Left ventricle myocardium superior (tissue), 1 donor: ENCODE measurements at places on chromosomes 4 and X.

- no peak for DNase-seq
Observed at GRCh38 chr4:4267981-4268380, 20.0 kb upstream of the TMEM128 start.

- no peak for DNase-seq
Observed at GRCh38 chr4:77418333-77418732, 187.3 kb upstream of the CXCL13 start.

- DNase-seq, result no peak
Observed at GRCh38 chr4:171812333-171812664, 905 bp upstream of the GALNTL6 start.

GRCh38 chrX:141632124-141632523 is 42.6 kb downstream of the SPANXA2 start:
- no peak for DNase-seq

GRCh38 chrX:47480576-47480975 is 2.4 kb downstream of the ZNF41 start:
- no peak for DNase-seq

GRCh38 chr4:10715696-10716095 is 31.1 kb upstream of the CLNK start:
- DNase-seq, result no peak

- peak; percentile 45 for DNase-seq
Observed at GRCh38 chrX:119667111-119667878, 25.7 kb downstream of the SEPTIN6 start.

DNA sequence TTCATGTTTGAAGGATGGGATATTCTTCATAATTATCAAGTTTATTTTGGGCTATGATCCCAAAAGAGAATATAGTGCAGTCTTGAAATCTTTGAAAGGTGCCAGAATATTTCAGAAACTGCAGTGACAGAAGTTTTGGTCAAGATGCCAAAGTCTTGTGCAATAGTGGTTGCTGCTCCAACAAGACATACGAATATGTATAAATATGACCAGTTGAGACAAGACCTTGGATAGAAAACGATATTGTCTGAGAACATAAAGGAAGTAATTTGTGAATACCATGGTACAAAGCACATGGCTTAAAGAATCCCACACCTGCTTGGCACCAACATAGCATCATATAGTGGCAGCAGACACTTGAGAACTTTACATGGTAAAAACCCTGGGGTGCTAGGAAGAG is 48.6 kb upstream of the AMELX start:
- no peak for DNase-seq

- DNase-seq, result no peak
Observed at GRCh38 chr4:58163156-58163555, 1053.0 kb upstream of the IGFBP7 start.

DNA sequence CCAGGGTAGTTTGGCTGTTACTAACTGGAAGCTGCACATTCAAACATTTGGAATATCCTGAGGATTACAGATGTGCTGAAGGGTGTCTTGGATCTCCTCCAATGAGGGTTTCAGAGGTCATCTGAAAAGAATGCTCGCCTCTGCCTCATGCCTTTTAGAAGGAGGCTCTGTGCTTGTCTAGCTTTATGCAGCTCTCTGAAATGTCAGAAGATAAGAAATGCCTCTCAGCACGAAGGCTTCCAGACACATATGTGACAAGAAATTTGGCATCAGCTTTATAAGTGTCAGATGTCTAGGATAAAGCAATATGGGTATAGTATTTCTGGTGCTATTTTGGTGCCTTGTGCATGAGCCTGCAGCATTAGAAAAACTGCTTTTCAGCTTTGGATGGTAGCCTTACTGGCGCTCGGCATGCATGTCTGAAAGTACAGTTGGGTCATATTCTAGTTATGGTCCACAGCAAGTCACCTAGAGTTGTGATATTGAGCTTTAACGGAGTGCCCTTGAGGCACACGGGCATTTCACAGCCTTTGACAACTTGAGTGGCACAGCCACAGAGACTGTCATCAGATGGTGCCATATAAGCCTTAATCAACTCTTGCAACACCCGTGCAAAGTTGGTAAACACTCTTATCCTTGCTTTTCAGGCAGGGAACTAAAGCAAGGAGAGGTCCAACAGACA is 70.8 kb upstream of the PGRMC2 start:
- no peak for DNase-seq

DNA sequence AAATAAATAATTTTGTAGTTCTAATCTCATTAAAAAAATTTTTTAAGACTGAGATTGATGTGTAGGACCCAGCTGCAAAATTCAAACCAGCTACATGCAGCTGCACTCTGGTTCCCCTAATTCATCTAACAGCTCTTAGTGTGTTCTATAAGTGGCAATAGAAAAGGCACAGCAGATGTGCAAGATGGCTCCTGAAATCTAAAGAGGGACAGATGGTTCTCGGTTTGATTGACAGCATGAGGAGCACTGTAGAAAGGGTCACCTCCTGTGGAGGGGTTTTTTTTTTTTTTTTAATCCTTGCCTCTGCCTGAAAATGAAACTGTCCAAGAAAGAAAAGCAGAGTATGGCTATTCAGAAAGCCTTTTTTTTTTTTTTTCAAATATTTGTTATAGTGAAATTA is 16.9 kb upstream of the OCIAD1 start:
- no peak for DNase-seq

- DNase-seq, result no peak
Observed at GRCh38 chrX:132504417-132504816, 15.6 kb upstream of the MBNL3 start.

- no peak for DNase-seq
Observed at GRCh38 chr4:7831330-7831729, 108.3 kb downstream of the AFAP1 start.

- DNase-seq, result peak; percentile 87
Observed at GRCh38 chr4:10457255-10457801, at the start of gene ZNF518B. TSS of gene ZNF518B (minus strand) at chr4:10457426. CDS start at chr4:10446328, 11,098 bp downstream.

DNA sequence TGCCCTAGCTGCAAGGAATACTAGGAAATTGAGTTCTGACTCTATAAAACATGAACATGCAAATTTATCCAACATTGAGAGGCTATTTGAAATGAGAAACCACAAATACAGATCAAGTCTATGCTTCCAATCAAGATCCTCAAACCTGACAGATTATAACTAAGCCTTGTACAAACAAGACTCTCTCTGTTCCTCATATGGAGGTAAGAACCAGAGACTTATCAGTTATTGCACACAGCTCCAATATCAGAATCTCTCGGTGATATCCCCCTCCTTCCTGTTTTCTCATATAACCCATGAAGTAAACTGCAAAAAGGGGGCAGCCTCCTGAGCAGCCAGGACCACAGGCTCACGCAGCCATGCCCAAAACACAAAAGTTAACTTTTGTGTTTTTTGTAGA is 36.5 kb downstream of the FBXW7 start:
- DNase-seq, result no peak

DNA sequence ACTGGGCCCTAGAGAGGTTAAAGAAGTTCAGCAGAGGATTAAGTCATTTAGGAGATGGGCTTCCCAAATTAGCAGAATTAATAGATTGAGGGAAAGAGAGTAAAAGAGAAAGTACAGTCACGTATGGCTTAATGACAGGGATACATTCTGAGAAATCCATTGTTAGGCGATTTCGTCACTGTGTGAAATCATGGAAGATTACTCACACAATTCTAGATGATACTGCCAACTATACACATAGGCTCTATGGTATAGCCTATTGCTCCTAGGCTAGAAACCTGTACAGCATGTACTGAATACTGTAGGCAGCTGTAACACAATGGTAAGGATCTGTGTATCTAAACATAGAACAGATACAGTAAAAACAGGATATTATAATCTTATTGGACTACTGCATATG is 180.6 kb downstream of the RNF150 start:
- DNase-seq, result no peak

DNA sequence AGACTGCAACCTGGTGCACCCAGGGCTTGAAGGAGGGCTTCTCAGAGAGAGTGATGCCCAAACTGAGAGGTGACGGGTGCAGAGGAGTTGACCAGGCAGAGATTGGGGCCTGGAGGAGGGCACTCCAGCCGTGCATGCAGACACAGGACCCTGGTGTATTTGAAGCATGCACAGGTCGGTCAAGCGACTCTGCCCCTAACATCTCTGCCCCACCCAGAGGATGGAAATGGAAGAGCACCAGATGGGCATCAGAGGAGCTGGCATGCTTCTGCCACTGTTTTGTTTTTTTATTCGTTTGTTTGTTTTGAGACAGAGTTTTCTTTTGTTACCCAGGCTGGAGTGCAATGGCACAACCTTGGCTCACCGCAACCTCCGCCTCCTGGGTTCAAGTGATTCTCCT is 320.9 kb downstream of the EVC2 start:
- no peak for DNase-seq

- no peak for DNase-seq
Observed at GRCh38 chr4:111854494-111855087, 290.7 kb upstream of the FAM241A start.

DNA sequence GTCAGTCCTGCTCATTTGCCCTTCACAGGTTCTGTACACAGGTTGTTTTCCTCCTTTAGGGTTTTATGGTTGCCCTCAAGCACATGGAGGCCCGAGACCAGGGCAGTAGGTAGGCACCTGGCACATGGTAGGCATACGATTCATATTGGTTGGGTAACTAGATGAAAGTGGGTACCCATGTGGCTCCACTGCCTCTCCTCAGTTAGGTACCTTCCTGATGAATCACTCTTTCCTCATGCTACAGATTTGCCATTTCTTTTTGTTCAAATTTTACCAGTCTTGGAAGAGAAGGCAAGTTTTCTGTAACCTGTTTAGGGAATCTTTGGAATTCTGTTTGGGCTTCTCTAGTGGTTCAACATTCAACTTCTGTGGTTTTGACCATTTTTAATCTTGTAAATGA is 121.3 kb downstream of the FHIP1A start:
- DNase-seq, result no peak

GRCh38 chr4:58247792-58248191 is 1137.6 kb upstream of the IGFBP7 start:
- no peak for DNase-seq

GRCh38 chrX:18929775-18930174 is 54.1 kb downstream of the PHKA2 start:
- DNase-seq, result no peak

GRCh38 chrX:86002076-86002896 is 45.1 kb downstream of the CHM start:
- no peak for DNase-seq

DNA sequence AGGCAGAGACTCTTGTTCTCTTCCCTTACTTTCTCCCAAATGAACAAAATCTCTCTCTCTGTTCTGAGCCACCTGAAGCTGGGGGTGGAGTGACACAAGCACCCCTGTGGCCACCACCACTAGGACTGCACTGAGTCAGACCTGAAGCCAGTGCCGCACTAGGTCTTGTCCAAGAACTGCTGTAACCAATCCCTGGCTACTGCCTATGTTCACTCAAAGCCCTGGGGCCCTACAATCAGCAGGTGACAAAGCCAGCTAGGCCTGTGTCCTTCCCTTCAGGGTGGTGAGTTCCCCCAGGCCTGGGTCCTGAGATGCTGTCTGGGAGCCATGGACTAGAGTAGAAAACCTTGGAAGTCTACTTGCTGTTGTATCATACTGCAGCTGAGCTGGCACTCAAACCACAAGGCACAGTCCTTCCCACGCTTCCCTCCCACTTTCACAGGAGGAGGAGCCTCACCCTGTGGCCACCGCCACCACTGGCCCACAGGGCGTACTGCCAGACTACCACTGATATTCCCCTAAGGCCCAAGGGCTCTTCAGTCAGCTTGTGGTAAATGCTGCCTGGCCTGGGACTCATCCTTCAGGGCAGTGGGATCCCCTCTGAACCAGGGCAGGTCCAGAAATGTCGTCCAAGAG is 119.1 kb downstream of the RTL9 start:
- no peak for DNase-seq

DNA sequence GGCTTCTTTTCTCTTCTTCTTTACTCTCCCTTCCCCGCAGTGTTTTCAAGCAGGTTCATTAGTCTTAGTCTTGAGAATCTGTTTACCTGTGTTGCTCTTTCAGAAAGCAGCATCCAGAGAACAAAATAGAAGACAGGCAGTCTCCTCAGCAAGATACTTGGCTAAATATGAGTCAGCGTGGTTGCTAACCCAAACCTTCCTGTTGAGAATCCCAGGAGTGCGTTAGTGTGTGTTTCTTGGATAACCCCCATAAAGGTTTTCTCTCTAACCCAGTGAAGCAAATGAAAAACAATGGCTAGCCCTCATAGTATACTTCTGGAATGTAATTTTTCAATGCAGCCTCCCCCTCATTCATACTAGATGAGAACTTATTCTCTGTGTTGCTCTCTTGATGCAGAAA is 41.1 kb downstream of the BMPR1B start:
- no peak for DNase-seq

DNA sequence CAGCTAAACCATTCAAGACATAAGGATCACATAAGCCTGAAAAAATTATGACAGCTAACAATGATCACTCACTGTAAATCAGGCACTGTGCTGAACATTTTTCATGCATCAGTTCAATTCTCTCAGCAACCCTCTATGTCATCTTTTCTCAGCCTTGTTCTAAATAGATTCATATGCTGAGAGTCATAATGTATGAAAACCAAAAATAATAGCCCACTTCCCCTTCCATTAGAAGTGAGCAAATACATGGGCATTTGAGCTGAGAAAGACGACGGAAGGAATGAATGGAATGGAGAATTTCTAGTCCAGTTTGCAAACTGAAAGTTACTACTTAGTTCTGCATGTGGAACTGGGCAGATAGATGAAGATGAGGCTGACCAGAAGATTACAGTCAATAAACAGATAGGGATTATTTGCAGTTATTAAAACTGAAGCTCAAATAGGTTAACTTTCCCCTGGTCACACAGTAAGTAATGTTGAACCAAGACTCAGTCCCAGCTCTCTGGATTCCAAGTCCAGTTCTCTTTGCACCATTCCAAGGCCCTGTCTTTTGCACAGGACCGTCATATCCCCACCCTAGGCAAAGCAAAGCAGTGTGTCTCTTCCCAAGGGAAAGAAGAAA is 1.6 kb upstream of the SH3RF1 start:
- DNase-seq, result no peak

GRCh38 chr4:101222156-101222845 is 125.0 kb downstream of the PPP3CA start:
- DNase-seq, result no peak

- no peak for DNase-seq
Observed at GRCh38 chrX:24153178-24153795, 3.8 kb downstream of the ZFX start.

DNA sequence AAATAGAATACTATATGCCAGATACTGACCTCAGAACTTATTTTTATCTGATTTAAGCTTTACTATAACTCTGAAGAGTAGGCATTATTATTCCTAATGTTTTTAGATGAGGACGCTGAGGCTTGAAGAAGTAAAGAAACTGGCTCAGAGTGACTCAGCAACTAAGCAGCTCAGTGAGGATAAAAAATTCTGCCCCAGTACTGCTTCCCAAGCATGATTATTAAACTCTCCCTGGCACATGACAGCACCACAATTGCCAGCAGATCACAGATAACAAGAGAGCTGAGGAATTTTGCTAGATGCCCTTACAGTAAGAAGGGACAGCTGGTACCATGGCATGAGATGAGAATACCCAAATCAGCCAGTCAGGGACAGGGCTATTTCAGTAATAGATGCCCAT is 219.4 kb downstream of the NKX6-1 start:
- DNase-seq, result no peak

DNA sequence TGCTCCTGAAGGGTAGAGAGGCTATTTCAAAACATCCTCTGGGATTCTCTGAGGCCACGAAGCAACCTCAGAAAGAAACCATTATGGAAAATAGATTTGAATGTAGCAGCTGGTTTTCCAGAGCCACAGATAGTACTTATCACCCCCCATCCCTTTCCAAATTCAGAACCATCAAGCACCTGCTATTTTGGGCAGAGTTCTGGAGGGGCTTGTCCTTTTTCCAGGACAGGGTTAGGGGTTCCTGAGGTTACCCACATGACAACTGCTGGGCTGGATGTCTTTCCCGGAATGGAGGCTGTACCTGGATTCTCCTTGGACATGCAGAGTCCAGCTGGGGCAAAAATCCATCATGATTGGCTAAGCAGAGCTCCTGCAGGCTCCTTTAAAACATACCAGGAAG is 22.0 kb upstream of the ZXDA start:
- no peak for DNase-seq
